ENCODE measurements at places on chromosomes 3 and 15. TPM values are rescaled to one million over a fixed set of nuclear protein-coding genes. Genes with fewer than 3 reads are reported as not detected.

GRCh38 chr3:4988983-4989834 lies 10.0 kb downstream of the BHLHE40 start:
- DNase-seq, result no peak

DNA sequence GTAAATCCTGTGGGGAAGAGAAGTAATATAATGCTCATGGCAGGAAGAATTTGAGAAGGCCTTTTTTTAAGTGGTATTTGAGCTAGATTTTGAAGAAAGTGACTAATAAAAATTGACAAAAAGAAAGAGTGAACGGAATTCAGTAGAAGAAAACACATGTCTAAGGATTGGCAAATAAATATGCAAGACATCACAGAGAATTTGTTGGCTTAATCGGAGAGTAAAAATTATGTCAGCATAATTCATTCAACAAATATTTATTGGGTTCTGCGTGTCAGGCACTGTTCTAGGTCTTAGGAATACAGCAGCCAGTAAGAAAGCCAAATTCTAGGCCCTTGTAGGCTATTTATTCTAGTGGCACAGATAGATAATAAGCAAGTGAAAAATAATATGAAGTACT lies 33.6 kb upstream of the LEKR1 start:
- DNase-seq, result no peak

GRCh38 chr3:187181454-187182170 lies 15.7 kb upstream of the RTP1 start:
- DNase-seq, result no peak

DNA sequence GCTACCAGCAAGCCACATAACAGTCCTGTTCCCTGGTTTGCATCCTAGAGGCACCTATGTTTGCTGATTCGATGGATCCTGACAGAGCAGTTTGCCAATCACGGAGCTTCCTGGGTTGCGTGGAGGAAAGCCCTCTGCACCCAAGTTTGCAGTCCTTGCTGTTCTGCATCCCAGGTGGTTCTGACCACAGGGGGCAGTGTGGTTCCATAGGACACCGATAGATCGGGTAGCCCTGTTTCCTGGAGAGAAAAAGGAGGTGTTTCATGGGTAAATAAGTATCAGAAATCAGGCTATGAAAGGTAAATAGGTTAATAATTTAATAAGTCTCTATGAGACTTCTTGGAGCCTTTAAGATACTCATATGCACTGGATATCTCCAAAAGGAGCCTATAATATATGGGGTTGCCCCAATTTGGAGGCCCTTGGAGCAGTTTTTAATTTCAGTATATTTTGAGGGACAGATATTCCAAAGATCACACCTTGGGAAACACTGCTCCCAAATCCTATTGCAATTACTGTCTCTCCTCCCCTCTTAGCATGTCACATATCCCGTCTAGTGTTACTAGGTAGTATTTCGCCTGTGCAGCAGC lies 194.6 kb upstream of the TPM1 start:
- DNase-seq, result no peak

MYZAP gene
- 0.15 TPM for total RNA-seq

GRCh38 chr3:184525337-184526087 lies 36.1 kb upstream of the EPHB3 start:
- no peak for DNase-seq

C3orf85 gene
- not detected for total RNA-seq

DNA sequence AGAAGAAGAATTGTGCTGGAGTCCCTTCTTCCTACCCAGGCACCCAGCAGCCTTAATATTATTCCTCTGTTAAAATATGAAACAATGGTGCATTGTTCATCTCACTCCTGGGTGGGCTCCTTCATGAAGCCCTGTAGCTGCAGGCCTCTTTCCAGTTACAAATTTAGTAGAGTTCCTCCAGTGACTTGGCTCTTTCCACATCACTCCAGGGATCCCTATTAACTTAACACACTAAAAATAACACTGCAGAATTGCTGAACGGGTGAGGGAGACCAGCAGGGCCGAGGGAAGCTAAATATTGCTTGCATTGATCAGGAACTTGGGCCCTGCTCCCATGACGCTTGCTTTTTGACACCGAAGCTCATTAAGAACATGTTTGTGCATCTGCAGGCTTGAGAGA lies 142.3 kb downstream of the PDCD6IP start:
- DNase-seq, result no peak

GRCh38 chr15:38520035-38520434 lies 44.6 kb downstream of the RASGRP1 start:
- DNase-seq, result no peak

GRCh38 chr15:56812221-56812620 lies 78.9 kb upstream of the ZNF280D start:
- DNase-seq, result no peak

- DNase-seq, result no peak
These were observed 69.3 kb upstream of the RPL35A start for GRCh38 chr3:197880491-197881269.

PIF1 gene
- 0.45 TPM for total RNA-seq

DNA sequence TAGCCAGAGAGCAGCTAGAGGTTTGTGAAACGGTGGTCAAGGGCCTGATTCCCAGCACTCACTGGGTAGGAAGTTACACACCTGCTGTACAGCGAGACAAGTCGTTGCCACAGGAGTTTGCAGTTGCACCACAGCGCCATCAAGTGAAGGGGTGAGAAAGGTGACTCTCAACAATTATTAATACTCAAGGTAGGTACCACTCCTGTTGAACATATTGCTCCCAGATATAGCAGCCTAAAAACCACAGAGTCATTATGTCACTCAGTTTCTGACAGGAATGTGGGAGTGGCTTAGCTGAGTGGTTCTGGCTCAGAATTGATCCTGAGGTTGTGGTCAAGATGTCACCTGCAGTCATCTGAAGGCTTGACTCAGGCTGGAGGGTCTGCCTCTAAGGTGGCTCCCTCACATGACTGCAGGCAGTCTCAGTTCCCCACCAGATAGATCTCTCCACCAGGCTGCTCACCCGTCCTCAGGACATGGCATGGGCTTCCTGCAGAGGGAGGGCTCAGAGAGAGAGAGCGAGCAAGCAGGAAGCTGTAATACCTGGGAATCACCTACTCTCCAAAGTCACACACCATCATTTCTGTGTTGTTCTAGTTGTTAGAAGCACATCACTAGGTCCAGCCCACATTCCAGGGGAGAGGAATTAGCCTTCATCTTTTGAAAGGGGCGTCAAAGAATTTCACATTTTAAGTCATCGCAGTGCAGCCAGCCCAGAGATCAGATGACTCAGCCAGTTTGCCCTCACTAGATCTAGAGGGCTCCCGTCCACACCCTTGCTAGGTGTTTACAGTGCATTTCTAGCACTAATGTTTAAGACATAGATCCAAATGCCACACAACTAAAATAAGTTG lies 17.0 kb upstream of the ANO10 start:
- peak; percentile 24 for DNase-seq

GRCh38 chr3:181464033-181464694 lies 247.6 kb upstream of the SOX2 start:
- DNase-seq, result no peak

DNA sequence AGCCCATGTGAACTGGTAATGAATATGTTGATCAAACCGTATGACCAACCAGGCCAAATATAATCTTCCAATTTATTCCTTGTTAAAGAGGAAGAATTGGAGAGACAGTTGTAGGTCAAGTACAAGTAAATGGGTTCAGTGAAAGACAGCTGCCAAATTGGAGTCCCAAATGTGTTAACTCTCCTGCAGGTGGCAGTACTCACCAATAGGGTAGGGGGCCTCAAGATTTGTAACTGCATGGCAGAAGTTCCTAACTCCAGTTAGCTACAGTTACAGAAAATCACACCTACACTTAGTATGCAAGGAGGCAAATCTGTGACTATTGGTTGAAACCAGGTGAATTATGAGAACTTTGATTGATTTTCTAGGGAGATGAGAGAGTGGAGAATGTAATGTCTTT lies 278.0 kb downstream of the ZBBX start:
- DNase-seq, result no peak

- no peak for DNase-seq
These were observed 124.6 kb upstream of the KCNAB1 start for GRCh38 chr3:155995525-155996370.
